Body of pancreas (tissue), 4 donors: ENCODE measurements at places on chromosomes 5 and 9.

GRCh38 chr9:86637515-86637914, 283.3 kb upstream of the TUT7 start:
- DNase-seq: no peak

- no peak for DNase-seq
Measured at GRCh38 chr5:32928761-32929160, 217.6 kb downstream of the NPR3 start.

GRCh38 chr5:138514021-138514420, 29.0 kb downstream of the ETF1 start:
- no peak for DNase-seq

DNA sequence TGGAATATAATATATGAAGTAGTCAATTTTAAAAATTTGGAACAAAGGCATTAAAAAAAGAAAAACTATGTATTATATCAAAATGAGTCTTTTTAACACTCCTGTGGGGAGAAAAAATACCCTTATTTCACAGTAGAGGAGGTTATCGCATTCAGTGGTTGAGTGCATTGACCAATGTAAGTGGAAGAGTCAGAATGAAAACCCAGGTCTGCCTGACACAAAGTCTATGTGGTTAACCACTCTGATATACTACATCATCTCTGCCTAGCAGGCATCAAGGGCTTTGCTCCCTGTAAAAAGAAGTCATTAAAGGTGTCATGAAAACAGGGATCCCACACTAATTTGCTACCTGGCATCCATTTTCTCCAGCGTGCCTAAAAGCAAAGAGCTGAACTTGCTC, 417.2 kb upstream of the C9orf72 start:
- no peak for DNase-seq

DNA sequence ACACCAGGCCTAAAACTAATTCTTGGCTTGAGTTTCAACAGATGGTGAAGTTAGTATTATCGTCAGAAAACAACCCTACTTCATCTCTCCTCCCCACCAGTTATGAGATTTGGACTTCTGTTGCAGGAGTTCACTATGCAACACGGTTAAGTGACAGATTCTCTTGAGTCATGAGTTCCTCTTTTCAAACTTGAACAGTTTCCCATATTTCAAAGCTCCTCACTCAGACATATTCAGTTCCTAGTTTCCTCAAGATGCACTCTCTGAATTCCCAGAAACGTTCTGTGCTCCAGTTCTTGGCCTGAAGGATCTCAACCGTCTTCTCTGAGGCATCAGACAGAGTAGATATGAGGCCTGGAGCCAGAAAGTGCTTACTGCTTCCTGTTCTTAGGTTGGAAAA, 7.3 kb upstream of the PTGER4 start:
- no peak for DNase-seq
